ENCODE measurements at places on chromosomes 3 and 15.

- no peak for DNase-seq
Observed at GRCh38 chr3:31307131-31307785, 225.5 kb upstream of the STT3B start.

DNA sequence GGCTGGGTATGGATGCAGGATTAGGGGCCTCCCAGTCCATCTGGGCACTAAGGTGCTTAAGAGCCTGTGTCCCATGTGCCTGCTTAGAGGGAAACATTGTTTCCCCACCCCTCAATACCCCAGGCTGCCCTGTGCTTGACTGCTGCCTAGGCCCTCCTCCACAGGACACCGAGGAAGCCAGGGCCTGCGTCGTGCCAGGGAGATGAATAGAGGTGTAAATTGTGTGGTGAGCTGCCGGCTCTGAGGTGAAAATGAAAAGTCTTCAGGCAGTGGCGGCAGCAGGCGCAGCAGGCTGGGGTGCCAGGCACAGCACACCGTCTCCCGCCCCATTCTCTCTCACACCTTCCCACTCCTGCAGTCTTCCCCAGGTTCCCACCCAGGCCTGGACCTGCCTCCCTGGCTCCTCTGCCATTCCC lies 13.9 kb upstream of the GRM2 start:
- no peak for DNase-seq

- no peak for DNase-seq
Observed at GRCh38 chr3:173591401-173591800, 193.9 kb downstream of the NLGN1 start.

DNA sequence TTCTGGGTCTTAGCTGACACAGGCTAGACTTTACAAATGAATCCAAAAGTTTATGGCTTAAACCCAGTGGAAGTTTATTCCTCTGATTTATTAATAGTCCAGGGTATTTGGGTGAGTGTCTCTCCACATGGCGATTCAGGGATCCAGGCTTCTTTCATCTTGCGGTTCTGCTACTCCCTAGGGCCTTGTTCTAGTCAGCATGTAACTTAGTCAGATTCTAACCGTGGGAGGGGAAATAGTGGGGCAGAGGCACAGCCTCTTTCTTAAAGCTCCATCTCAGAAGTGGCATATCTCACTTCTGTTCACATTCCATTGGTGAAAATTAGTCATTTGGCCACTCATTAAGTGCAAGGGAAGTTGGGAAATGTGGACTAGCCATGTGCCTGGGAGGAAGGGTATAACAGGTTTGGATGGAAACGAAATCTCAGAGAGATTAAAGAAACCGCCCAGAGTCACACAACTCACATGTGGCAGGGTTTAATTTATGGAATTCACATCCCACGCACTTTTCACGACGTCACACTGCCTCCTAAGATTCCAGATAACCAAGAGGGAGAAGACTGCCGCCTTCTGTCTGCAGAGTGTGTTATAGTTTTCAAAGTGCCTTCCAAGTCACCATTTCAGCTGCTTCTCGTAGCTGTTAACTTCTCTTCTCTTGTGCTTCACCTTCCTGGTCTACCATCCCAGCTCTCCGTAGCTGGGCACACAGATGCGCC lies 11.4 kb upstream of the RASGRF1 start:
- no peak for DNase-seq

DNA sequence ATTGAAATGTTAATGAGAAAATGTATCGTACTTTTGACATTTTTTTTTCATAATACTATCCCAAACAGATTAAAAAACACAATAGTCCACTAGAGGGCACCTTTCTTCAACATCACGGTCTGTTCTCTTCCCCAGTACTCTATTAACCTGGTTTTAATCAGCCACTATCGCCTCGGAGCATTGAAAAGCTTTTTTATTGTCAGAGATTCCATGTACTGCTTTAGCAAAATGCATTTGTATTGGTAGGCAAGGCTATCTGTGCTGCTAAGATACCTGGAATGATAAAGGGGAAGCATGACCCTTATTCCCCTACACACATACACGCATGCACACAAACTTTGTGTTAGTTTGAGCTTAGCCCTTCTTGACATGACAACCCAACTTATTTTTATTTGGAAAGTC lies 160.1 kb upstream of the IL12A start:
- no peak for DNase-seq

DNA sequence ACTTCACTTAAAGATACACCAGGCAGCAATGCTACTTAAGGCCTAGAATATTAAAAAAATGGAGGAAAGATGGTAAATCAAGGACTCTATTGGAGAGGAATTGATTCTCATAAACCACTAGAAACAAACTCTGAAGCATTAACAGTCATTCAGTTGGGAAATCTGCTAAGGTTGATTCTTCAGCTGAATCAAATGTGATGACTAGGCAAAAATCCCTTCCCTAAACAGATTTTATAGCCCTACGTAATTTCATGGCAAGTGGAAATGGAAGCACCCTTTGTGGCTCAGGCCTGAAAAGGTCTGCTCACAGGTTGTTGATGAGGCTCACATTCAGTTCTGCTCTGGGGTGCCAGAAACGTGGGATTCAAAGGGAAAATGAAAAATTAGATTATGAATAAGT lies 38.8 kb upstream of the ARL14 start:
- no peak for DNase-seq

GRCh38 chr3:108862865-108863798 lies 40.5 kb downstream of the TRAT1 start:
- no peak for DNase-seq

GRCh38 chr3:9717563-9717962 lies 13.9 kb downstream of the CPNE9 start:
- DNase-seq = no peak

DNA sequence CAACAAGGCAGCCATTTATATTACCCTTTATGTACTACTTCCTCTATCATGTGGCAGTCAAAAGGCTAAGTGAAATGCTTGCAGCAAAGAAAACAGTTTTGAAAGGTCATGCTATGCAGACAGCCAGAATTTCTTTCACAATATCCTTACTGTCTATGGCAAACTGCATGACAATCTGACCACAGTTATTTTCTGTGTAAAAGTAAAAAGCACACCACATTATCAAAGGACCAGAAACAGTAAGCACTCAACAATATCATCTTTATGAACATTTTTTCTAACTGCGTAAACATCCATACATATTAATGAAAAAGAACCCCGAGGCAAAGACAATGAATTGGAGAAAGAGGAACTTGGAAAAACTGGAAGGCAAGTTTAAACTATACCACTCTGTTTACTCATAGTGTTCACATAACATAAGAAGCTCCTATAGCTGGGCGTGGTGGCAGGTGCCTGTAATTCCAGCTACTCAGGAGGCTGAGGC lies 47.9 kb downstream of the PIK3CB start:
- DNase-seq = no peak

- DNase-seq = no peak
Observed at GRCh38 chr15:87492321-87492720, 764.2 kb downstream of the NTRK3 start.

- peak; percentile 35 for DNase-seq
Observed at GRCh38 chr3:85821130-85821756, 862.5 kb downstream of the CADM2 start.

DNA sequence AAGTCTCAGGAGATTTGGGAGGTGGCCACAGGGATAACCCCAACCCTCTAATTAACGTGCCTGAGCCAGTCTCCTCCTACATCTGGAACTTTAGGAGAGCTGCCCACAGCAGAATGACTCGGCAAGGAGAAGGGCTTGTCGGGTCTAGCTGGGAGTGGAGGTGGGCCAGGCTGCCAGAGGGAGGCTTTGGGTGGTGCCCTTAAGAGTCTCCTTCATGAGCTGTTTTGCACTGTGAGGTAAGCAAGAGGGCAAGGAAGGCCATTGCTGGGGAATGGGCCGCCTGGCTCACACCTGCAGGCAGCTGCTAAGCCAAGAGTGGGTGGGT lies 3.6 kb upstream of the TNK2 start:
- no peak for DNase-seq

- DNase-seq = peak; percentile 78
Observed at GRCh38 chr3:131082871-131083863, 56.5 kb downstream of the NEK11 start.

GRCh38 chr3:105351821-105352220 lies 14.9 kb upstream of the ALCAM start:
- DNase-seq = no peak

- DNase-seq = no peak
Observed at GRCh38 chr3:13352621-13353131, 67.4 kb downstream of the NUP210 start.

DNA sequence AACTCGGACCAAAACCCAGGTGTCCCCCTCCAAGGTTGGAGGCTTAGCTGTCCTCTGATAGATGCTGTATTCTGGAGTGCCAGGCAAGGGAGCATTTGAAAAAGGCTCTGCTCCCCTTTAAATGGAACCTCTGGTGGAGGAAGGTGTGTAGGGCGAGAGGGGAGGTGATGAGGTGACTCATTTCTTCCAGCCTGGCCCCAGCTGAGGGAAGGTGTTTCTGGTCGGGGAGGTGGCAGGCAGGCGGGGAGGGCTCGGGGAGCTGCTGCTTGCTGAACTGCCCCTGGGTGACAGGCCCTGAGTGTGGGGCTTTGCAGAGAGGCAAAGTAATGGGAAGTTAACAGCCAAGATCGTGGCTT lies 18.8 kb downstream of the PSTPIP1 start:
- DNase-seq = no peak

GRCh38 chr3:76436894-76437293 lies 603.0 kb upstream of the ROBO2 start:
- DNase-seq = no peak

DNA sequence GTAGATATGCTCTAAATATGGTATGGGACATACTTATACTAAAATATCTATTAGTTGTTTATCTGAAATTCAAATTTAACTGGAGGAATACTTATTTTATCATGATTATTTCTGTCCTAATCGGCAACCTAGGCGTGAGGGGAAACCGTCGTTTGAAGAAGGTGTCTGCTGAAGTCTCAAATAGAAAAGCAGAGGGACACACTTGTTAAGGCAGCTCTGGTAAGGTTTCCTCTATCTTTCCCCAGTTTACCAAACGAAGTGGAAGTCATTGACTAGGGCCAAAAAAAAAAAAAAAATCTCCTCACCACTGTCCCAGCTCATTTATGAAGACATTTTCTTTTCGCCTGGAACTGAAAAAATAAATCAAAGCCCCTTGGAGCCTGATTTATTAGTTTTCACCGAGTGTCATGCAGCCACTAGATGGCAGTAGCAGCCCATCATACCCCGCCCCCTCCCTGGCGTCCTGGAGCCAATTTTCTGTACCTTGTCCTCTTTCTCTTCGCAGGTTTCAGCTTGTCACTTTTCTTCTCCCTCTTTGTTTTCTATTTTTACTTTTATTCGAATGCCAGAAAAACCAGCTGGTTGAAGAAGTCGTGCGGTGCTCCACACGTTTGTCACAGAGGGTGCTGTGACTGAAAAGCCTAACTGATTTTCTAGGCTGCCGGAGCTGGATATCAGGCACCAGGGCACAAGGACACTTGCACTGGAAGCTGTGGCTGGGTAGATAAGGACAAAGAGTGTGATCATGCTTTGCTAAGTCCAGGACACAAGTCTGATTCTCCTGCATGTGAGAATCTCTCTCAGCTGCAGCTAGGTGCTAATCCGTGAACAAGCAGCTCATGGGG lies 238.7 kb downstream of the ZPLD1 start:
- peak; percentile 1 for DNase-seq

- DNase-seq = no peak
Observed at GRCh38 chr3:8981296-8981695, 18.0 kb upstream of the RAD18 start.

Measured in substantia nigra (tissue), 51 donors.